Adipose tissue (tissue), 3 donors: ENCODE measurements at places on chromosomes 16 and 17. TPM values are rescaled to one million over a fixed set of nuclear protein-coding genes. Genes with fewer than 3 reads are reported as not detected.

The NPIPB2 gene
- polyA plus RNA-seq, result 6.2 TPM

The KRTAP1-5 gene
- polyA plus RNA-seq, result not detected

The USP7 gene
- polyA plus RNA-seq, result 27.3 TPM

The TRPV3 gene
- polyA plus RNA-seq, result 0.90 TPM

The CSH1 gene
- not detected for polyA plus RNA-seq

The C16orf96 gene
- not detected for polyA plus RNA-seq

The C1QL1 gene
- polyA plus RNA-seq, result 2.1 TPM

The CEP295NL gene
- 0.15 TPM for polyA plus RNA-seq

The GUCY2D gene
- polyA plus RNA-seq, result 0.04 TPM

The SCIMP gene
- not detected for polyA plus RNA-seq

The GNG13 gene
- polyA plus RNA-seq, result not detected

The WFDC1 gene
- 0.13 TPM for polyA plus RNA-seq

The ZFP3 gene
- 2.1 TPM for polyA plus RNA-seq

The FA2H gene
- 2.8 TPM for polyA plus RNA-seq

The AATK gene
- polyA plus RNA-seq, result 13.2 TPM

The GPT2 gene
- polyA plus RNA-seq, result 59.2 TPM

The ABCA8 gene
- polyA plus RNA-seq, result 32.8 TPM

The BCL6B gene
- 16.6 TPM for polyA plus RNA-seq

The ABCA10 gene
- polyA plus RNA-seq, result 6.9 TPM

The TBC1D16 gene
- polyA plus RNA-seq, result 12.2 TPM
